ENCODE measurements at places on chromosomes 3 and 15.

DNA sequence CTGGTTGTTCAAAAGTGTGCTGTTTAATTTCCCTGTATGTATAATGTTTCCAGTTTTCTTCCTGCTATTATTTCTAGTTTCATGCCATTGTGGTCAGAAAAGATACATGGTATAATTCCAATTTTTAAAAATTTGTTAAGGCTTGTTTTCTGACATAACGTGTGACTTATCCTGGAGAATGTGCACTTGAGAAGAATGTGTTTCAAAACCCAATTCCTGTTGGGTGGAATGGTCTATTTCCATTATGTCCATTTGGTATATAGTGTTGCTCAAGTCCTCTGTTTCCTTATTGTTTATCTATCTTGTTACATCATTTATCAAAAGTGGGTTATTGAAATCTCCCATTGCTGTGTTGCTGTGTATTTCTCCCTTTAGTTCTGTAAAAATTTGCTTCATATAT is 215.4 kb downstream of the GREM1 start:
- DNase-seq = no peak

GRCh38 chr15:85751291-85752123 is 43.2 kb downstream of the KLHL25 start:
- DNase-seq = no peak

- DNase-seq = no peak
These were observed 69.3 kb downstream of the NTRK3 start for GRCh38 chr15:88187195-88187594.

DNA sequence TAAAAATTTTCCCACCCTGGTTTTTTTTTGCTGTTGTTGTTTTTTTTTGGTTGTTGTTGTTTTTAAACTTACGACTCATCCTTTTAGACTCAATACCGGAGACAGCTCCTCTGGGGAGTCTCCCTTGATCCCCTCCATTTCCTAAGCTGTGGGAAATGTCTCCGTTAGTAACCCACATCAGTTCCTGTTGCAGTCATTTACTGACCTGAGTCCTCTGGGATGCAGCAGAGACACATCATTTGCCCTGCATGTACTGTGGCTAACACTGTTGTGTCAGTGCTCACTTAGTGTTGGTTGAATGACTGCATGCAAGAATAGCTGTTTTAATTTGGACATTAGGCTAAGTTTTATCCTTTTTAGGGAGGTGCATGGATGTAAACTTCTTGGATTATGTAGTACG is 83.8 kb downstream of the MBNL1 start:
- no peak for DNase-seq

- no peak for DNase-seq
These were observed 45.6 kb downstream of the NOX5 start for GRCh38 chr15:69060041-69060481.

All from CD4-positive, alpha-beta T cell treated with Interferon alpha-2 for 1 hour (primary cell).